ENCODE measurements at places on chromosomes 6 and 20.

DNA sequence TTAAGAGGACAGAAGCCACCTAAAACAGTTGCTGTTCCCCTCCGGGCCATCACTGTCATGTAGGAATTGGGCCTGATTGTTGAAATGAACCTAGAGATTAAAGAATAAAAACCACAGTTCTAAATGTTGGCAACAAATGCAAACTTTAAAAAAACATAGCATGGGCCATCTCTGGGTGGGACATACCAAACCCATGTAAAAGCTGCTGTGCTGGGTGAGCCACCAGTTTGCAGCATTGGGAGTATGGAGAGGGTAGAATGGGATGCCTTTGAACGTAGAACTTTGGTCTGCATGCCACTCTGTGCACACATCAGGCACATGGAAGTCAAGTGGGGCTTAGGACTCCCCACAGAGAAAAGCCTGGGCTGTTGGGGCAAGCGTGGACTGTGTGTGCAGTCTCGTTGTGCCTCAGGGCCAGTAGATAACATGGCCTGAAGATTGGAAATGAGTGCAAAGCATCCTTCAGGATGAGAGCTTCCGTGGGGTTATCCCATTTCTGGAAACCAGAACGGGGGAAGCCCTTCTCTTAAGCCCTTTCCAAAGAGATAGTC is 28.1 kb downstream of the EPB41L1 start:
- no peak for DNase-seq

- DNase-seq, result no peak
Observed at GRCh38 chr6:10384610-10385523, 30.0 kb downstream of the TFAP2A start.

DNA sequence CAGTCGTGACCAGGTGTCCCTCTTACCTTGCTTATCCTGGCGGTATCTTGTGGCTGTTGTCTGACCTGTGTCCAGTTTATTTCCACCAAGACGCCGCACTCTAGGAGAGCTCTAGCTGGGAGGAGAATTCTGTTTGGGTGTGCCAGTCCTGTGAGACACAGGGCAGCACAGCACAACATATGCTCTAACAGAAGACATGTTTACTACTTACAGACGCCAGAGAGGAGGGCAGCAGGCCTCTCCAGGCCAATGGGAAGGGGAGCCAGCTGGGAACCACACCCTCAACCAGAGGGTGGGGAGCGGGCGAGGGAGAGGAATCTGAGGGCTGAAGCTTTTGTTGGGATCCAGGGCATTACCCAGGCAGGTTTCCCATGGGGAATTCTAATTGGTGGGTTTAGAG is 25.2 kb upstream of the FERMT1 start:
- DNase-seq, result no peak

GRCh38 chr6:97674802-97675201 is 391.8 kb upstream of the MMS22L start:
- DNase-seq, result no peak

- DNase-seq, result no peak
Observed at GRCh38 chr6:158468666-158469065, 91.2 kb upstream of the TMEM181 start.

DNA sequence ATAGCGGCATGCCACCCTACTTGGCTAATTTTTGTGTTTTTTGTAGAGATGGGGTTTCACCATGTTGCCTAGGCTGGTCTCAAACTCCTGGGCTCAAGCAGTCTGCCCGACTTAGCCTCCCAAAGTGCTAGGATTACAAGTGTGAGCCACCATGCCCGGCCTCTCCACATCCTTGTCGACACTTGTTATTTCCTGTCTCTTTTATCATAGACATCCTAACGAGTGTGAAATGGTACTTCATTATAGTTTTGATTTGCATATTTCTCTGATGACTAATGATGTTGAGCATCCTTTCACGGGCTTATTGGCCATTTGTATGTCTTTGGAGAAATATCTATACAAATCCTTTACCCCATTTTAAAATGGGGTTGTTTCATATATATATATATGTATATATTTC is 39.0 kb upstream of the ASXL1 start:
- no peak for DNase-seq

DNA sequence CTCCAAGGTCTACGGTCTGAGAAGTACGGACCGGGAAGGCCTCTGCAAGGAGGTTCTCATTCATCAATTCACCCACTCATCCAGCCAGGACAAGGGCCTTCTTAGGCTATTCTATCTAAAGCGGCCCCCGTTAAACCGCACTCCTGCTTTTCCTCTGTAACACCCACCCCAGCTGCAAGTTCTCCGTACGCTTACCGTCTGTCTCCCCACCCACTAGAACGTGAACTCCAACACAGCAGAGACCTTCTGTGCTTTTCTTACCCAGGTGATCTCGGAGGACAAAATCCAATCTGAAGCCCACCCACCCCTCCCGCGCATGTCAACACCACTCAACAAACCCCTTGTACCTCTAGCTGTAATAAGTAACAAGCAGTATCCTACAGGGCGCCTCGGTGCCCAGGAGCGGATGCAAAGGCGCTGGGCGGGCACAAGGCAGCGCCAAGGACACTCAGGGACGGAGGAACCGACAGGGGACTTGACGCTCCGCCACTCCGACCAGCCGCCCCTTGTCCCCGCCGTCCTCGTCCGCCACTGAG is 351 bp downstream of the AURKA start:
- no peak for DNase-seq

Data from T-helper 2 cell (primary cell).